ENCODE measurements at places on chromosomes 3 and 15. TPM values are rescaled to one million over a fixed set of nuclear protein-coding genes. Genes with fewer than 3 reads are reported as not detected.

Gene UBAP1L
- 7.2 TPM for total RNA-seq

Gene KBTBD12
- total RNA-seq, result 0.73 TPM

Gene GATA2
- 6.0 TPM for total RNA-seq

Gene BFSP2
- not detected for total RNA-seq

Gene STRIT1
- total RNA-seq, result not detected

Gene C15orf39
- total RNA-seq, result 7.7 TPM

Gene AGBL1
- not detected for total RNA-seq
